Activated CD4-positive, CD25-positive, alpha-beta regulatory T cell treated with anti-CD3 and anti-CD28 coated beads, Interleukin-2, amount 50 U/mL, for 16 hours (primary cell): ENCODE measurements at places on chromosomes 12 and 14.

- no peak for DNase-seq
These were observed 149.5 kb downstream of the PRKCH start for GRCh38 chr14:61470961-61471293.

- no peak for DNase-seq
These were observed 174.0 kb downstream of the ITPR2 start for GRCh38 chr12:26658991-26659390.

DNA sequence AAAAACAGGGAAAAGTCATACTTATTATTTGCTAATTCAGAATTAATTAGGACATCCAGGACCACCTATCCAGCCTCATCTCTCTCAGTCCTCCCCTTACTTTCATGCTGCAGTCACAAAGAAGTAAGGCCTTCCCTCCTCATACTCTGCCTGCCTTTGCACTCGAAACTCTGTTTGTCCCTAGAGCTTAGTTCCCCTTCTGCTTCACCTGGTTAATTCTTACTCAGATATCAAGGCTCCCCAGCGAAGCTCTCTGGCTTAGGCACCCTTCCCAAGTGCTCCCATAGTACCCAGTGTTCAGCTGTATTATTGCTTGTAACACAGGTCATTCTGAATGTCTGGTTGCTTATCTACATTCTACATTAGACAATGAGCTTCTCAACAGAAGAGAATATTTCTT is 81.3 kb downstream of the ERGIC2 start:
- DNase-seq, result no peak

- DNase-seq, result no peak
These were observed 34.2 kb downstream of the CCDC88C start for GRCh38 chr14:91383439-91383838.

- DNase-seq, result no peak
These were observed 235.7 kb downstream of the CACNA1C start for GRCh38 chr12:2288471-2288870.

DNA sequence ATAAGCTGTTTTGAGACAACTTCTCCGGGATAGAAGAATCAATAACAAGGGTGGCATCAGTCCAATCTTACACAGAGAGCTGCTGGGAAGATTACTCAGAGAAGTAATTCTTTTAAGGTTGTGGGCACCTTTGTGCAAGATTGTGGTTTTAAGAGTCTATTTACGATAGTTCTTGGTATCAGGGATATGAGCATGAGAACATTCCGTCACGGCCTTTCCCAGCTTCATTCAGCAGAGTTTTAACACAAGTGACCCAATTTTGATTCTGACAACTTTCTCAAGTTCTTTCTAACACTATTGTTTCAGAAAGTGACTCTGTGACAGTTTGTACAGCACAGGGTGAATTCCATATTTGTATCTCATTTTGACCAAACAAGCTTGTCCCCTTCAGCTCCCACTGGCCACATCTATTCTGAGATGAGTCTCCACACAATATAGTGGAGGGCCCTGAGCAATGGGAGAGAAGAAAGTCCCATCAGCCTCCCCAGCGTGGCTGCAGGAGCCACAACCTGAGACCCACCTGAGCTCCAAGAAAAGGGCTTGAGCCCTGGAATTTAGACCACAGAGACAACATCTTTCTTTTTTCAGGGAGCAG is 869.2 kb downstream of the TMEM121 start:
- no peak for DNase-seq

DNA sequence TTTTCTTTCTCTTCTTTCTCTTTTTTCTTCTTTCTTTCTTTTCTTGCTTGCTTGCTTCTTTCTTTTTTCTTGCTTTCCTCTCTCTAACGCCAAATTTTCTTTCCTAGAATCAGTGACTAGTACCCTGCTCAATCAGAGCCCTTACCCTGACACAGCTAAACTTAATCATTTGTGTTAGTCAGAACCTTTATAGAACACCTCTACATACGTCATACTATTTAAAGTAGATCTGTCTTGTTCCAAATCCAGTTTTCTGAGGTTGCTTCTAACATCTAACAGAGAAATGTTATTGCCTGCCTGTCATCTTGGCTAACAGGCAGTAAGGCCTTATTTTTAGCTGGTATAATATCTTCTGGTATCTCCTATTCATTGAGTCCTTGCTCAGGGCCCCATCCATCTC is 65.5 kb upstream of the MYF6 start:
- DNase-seq, result no peak

GRCh38 chr12:120242275-120242799 is 23.2 kb downstream of the PXN start:
- DNase-seq, result no peak

DNA sequence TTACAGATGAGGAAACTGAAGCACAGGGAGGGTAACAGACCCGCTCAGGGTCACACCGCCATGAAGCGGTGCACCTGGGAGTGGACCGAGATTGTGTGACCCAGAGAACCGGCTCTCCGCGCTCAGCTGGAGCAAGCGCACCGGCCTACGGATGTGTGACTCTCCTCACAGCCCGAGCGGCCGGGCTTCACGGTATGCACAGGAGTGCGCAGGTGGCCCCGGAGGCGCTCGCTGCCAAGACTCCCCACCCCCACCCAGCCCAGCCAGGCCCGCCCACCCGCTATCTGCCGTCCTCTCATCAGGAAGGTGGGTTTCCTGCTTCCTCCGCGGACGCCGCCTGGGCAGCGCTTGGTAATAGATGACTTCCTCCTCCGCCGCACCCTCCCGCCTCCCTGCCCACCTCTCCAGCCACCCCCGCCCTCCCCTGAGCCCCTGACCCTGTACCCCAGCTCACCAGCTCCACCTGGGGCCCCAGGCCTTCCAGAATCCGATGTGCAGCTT is 110.7 kb downstream of the NCOR2 start:
- DNase-seq, result no peak

DNA sequence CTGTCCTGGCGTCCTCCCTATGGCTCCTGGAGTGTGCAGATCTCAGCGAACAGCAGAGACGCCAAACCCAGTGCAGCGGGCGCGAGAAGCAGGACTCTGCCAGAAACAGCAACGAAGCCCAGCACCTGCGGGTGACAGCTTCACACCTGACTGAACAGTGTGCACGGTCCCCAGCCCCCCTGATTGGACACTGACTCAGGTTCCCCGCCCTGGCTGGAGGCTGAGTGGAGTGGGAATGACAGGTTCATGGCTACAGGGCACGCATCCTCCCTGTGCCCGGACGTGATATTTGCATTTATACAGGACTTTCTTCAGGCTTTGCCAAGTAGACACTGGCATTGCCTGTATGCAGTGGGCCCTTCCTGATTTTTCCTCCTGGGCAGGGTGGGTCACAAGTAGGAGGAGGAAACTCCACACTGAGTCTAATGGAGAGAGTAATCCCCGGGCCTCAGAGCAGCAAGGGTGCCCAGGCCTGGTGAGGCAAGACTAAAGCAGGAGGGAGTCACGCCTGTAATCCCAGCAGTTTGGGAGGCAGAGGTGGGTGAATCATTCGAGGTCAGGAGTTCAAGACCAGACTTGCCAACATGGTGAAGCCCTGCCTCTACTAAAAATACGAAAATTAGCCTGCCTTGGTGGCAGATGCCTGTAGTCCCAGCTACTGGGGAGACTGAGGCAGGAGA is 71.6 kb downstream of the ASCL4 start:
- DNase-seq, result no peak

DNA sequence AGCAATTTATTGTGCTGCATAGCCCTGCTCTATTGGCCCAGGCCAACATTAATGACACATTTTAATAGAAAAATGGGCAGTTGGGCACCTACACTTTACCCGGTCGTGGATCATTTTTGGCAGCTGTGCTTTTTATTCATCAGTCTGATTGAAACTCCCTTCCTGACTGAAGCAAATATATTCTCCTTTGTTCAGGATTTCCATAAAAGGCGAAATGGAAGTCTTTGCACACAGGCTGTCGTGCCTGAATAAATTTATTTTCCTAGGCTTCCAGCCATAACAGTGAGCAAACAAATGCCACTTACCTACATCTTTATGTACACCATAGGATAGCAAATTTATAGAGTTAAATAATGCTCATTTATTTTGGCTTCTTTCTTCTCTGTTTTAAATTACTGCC is 480.7 kb upstream of the DCN start:
- no peak for DNase-seq
